Ovary (tissue), 10 donors: ENCODE measurements at places on chromosomes 13 and 19.

GRCh38 chr19:7734220-7735203 lies 2.6 kb upstream of the CLEC4G start:
- no peak for DNase-seq

- no peak for DNase-seq
Measured at GRCh38 chr13:73740666-73741065, 393.5 kb downstream of the KLF12 start.

- no peak for DNase-seq
Measured at GRCh38 chr13:81393721-81394120, 1052.8 kb upstream of the SPRY2 start.

- DNase-seq = peak; percentile 16
Measured at GRCh38 chr13:66994097-66994496, 236.0 kb downstream of the PCDH9 start.

- no peak for DNase-seq
Measured at GRCh38 chr19:18771328-18772242, 19.5 kb downstream of the COMP start.

DNA sequence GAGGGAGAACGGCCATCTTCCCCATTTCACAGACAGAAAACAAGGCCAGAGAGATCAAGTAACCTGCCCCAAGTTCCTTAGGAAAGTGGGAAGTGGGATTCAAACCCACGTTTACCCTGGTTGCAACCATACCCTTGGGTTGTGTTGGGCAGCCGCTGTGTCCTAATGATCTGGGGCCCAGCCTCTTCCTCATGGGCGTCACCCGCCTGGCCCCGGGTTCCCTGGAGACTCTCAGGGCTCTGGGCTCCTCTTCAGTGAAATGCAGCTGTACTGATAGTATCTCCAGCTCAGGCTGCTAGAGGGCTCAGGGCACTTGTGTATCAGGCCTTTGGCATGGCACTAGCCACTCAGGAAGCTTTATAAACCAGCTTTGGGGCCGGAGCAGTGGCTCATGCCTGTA lies 9.8 kb downstream of the TMED1 start:
- no peak for DNase-seq

DNA sequence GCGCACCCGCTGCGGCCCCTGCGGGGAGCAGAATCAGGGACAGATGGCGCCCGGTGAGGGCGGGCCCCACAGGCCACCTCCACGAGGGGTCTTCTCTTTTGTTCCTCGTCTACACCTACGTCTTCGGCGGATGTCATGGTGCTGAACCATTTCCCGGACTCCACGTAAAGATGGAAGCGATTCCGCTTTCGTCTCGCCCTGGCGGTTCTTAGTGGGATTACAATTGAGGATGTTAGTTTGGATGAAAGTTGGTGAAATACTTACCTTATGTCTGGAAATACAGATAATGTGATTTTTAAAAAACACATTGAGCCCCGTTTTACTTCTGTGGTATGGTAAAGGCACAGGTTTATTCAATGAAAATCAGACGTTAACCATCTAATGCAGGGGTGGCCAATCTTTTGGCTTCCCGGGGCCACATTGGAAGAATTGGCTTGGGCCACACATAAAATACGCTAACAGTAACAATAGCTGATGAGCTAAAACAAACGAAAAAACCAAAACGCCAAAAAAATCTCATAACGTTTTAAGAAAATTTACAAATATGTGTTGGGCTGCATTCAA lies 1.4 kb upstream of the ZMYM5 start:
- DNase-seq = no peak

GRCh38 chr19:10517361-10517759 lies at the start of gene S1PR5:
Gene S1PR5, minus strand, starts transcription at chr19:10517447. Its CDS starts 2,436 bp downstream, at chr19:10515011.
- DNase-seq = no peak

- DNase-seq = no peak
Measured at GRCh38 chr13:20503088-20504083, 22.3 kb downstream of the CRYL1 start.

DNA sequence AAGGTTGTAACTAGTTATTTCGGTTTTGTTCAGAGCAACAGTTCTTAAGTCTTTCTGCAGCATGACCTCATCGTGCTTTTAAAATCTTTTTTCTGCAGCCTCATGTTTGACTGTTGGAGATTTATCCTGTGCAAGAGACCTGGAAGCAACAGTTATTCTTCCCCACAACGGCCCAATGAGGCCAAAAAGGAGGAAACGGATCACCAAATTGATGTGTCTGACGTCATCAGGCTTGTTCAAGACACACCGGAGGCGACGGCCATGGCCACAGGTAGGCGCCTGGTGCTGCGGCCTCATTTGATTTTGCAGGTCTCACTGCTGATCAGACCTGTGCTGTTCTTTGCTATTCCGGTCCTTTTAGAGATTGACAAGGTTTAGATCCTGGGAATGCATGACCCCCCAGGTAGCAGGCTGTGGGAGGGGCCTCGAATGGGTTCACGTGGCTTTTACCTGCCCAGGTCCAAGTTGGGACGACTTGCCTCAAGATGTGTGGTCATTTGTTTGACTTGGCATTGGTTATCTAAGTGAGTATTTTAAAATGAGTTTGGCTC lies 66.8 kb upstream of the MCF2L start:
- DNase-seq = no peak

DNA sequence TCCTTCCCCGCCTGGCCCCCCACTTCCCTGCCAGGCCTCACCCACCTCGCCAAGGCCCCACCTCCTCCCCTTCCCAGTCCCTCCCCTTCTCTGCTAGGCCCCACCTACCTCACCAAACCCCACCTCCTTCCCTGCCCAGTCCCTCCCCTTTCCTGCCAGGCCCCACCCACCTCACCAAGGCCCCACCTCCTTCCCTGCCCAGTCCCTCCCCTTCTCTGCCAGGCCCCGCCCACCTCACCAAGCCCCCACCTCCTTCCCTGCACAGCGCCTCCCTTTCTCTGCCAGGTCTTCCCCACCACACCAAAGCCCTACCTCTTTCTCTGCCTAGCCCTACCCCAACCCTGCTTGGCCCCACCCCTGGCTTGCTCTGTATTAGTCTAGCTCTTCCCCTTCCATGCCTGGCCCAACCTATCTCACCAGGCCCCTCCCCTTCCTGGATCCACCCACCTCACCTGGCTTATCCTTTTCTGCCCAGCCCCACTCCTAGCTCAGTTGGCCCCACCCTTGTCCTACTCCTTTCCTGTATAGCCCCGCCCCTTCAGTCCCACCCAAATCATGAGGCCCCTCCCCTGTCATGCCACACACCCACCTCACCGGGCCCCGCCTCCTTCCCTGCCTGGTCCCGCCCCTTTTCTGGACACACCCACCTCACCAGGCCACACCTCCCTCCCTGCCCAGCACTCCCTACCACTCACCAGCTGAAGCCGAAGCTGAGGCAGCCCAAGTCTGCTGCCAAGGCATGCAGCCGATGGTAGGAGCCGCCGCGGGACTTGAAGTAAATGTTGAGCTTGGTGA lies 16.2 kb downstream of the CERS1 start:
- DNase-seq = no peak

- no peak for DNase-seq
Measured at GRCh38 chr13:112940236-112940635, 28.8 kb upstream of the MCF2L start.

GRCh38 chr19:23509686-23510450 lies 114.6 kb upstream of the ZNF91 start:
- DNase-seq = no peak

GRCh38 chr19:11699931-11700794 lies 38.6 kb downstream of the ZNF823 start:
- DNase-seq = no peak

DNA sequence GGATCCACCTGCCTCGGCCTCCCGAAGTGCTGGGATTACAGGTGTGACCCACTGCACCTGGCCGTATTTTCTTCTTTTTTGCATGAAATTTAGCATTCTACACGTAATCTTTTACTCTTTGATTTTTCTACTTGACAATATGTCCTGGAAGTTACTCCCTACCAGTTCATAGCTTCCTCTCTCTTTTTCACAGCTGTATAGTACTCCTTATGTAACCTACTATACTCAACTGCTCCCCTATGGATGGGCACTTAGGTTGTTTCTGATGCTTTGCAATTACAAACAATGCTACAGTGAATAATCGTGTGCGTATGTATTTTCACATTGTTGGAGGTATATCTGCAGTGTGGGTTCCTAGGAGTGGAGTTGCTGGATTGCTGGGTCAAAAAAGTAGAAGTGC lies 90.5 kb upstream of the FARP1 start:
- no peak for DNase-seq

DNA sequence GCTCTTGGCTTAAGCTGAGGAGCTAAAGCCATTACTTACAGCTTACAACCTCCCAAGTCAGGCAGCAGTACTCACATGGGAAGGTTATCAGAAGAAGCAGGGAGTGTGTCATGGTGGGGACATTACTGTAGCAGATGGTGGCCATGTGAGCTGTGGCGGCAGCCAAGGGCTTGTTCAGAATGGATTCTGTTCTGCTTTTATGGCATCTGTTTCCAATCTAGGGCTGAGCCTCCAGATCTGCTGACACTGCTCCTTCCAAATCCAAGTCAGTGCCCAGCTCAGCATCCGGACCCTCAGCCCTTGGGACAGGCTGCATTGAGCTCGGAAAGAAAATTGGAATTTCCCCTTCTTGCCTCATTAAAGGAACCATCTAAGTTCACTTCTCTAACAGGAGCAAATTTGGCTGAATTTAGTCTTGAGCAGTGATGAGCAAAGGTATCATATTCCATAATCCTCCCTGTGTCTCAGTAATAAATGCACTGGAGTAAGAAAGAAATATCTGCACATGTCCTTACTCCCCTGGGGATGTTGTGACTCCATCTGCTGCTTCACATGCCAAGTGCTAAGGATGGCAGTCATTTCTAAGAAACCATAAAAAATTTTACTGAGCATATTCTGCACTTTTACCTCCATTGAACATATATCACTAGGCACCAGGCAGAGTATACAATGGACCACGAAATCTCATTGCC lies 73.9 kb downstream of the KCTD12 start:
- DNase-seq = no peak

DNA sequence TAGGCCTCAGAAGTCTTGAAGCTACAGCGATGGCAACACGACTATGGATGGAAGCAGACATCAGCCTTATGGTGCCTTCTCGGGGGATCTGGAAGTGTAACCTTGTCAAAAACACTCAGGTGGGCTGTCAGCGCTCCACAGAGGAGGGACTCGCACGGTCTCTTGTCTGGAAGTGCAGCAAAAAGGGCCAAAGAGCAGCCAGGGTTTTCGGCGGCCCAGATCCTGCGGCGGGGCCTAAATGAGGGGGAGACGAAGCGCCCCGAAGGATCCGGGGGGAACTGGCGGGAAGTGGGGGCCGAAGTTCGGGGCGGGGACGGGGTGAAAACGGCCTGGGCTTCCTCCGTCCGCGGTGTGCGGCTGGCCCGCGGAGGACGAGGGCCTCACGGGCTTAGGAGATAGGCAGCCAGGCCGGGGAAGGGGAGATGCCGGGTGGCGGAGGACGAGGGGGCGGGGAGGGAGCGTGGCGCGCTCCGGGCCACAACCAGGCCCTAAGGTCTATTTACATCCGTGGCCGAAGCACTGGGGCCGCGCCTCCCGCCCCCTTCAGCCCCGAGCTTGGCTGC lies 637 bp downstream of the RANBP3 start:
- no peak for DNase-seq

- peak; percentile 91 for DNase-seq
Measured at GRCh38 chr19:49664171-49665035, 1.3 kb downstream of the IRF3 start.

GRCh38 chr13:28981530-28981929 lies 161.4 kb downstream of the MTUS2 start:
- DNase-seq = no peak

DNA sequence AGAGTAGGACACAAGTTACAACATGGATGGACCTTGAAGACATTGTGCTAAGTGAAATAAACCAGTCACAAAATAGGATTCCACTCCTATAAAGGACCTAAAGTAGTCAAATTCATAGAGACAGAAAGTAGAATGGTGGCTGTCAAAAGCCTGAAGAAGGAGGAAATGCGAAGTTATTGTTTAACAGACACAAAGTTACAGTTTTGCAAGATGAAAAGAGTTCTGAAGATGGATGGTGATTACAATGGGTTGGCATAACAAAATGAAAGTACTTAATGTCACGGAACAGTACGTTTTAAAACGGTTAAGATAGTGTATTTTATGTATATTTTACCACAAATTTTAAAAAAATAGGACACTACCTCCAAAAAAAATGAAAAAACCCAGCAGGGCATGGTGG lies 34.8 kb downstream of the FOXO1 start:
- DNase-seq = no peak

- no peak for DNase-seq
Measured at GRCh38 chr19:58476498-58477015, 405 bp downstream of the ZNF446 start.

GRCh38 chr19:58529405-58529804 lies 9.8 kb upstream of the ZBTB45 start:
- no peak for DNase-seq

- DNase-seq = no peak
Measured at GRCh38 chr13:67228031-67228430, 2.1 kb downstream of the PCDH9 start.

DNA sequence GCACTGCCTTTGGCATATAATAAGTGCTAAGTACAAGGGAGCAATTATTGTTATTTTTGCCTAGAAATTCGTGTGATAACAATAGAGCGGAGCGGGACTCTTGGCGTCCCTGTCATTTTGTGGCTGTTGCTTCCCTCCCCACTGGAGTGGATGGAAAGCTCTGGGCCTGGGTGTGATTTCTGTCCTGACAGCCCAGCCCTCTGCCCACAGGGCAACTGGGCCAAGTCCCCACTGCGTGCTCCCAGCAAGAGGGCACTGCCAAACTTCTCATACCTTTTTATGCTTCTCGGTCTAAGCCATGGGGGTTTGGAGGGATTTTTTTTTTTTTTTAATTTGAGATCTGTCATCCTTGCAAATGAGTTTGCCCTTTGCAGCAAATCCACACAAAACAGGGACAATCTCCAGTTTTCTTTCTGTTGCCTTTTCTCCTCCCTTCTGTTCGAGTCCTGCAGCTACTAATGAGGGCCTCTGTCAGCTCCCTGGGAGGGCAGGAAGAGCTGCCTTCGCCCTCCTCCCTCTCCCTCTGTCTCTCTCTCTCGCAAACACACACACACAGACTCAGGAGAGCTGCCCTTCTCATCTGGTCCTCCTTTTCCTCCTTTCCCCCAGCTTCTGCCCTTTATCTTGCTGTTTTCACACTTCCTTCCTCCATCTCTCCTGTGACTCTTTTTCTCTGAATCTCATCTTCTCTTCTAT lies 103.9 kb downstream of the DNAJC15 start:
- DNase-seq = no peak

DNA sequence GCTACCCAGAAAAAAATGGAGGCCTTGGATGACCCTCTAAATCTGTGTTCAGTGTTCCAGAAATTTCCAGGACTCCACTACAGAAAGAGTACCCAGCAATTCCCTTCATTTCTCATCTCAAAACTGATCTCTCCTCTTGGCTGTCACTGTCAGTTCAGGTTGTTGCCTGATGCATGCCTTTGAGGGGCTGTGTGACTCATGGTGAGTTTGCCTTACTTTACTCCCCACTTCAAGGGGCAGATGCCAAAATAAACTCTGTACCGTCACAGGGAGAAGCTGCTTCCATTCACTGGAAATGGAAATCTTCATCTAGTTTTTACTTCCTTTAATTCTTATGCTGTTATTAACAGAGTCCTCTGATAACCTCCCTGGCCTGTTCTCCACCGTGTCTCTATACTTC lies 1075.0 kb downstream of the DIAPH3 start:
- no peak for DNase-seq
